CD8-positive, alpha-beta T cell (primary cell): ENCODE measurements at places on chromosomes 13 and 19. TPM values are rescaled to one million over a fixed set of nuclear protein-coding genes. Genes with fewer than 3 reads are reported as not detected.

The LGALS13 gene
- not detected for total RNA-seq

The RFPL4A gene
- total RNA-seq = not detected

The GDF15 gene
- total RNA-seq = not detected

The NLRP9 gene
- total RNA-seq = not detected

DNA sequence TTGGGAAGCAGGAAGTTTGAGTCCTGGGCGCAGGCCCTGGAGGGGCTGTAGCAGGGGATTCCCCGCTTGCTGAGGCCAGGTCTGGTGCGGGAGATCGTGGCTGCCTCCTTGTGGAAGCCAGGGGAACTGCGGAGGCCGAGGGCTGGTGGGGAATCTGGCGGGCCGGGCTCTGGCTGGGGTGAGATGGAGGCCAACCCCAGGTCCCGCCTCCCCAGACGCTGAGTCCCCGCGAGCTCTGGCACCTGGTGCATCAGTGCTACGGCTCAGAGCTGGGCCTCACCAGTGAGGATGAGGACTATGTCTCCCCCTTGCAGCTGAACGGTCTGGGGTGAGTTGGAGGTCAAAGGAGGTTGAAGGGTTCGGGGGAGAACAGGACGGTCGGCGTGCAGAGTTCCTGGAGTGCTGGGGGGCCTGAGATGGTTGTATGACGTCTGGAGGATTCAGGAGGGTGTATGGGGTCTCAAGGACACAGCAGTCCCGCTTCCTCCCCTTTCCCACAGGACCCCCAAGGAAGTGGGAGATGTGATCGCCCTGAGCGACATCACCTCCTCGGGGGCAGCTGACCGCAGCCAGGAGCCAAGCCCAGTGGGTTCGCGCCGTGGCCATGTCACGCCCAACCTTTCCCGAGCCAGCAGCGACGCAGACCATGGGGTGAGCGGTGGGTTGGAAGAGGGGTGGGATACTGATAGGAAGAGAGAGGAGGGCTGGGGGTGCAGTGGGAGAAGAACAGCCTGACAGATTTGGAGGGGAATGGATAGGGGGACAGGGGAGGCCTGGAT is 13.1 kb downstream of the GRAMD1A start:
- peak; percentile 89 for DNase-seq

DNA sequence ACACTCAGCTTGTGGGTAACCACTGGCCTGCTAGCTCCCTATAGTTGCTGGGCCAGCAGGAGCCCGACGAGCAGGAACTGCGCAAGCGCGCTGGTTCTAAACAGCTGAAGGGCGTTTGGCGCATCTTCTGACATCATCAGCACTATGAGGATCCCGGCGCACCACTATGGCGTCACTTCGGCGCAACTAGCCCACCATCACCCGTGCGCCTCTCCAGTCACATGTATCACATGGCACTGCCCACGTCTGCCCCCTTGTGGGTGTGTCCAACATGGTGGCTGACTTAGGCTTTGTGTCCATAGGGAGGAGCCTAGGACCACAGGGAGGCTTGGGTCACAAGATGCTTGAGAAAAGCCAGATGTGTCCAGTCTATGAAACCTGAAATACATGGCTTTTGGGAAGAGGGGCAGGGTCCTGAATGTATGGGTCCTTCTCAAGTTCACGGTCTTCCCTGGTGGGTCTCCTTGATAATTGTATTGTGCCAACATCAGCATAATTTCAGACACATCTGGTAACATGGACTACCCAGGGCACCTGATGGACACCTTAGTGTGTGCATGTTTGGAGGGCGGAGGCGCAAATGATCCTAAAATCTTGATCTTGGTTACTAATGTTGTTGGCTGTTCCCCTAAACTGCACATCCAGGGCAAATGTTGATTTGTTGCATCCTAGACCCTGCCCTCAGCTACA is 18.0 kb downstream of the KLK4 start:
- DNase-seq = no peak

GRCh38 chr19:43594710-43595604 is 977 bp downstream of the IRGQ start:
- peak; percentile 77 for DNase-seq

DNA sequence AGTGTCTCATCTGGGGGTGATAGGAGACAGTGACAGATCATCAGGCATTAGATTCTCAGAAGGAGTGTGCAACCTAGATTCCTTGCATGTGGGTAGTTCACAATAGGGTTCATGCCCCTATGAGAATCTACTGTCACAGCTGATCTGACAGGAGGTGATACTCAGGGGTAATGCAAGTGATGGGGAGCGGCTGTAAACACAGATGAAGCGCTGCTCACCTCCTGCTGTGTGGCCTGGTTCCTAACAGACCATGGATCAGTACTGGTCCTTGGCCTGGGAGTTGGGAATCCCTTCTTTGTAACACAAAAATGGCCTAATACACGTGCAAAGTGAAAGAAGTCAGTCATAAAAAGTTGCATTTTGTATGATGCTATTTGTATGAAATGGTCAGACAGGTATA is 107.6 kb upstream of the TUBA3C start:
- DNase-seq = no peak

GRCh38 chr13:39499604-39500003 is 103.4 kb downstream of the LHFPL6 start:
- no peak for DNase-seq
